ENCODE measurements at places on chromosomes 13 and 19. TPM values are rescaled to one million over a fixed set of nuclear protein-coding genes. Genes with fewer than 3 reads are reported as not detected.

DNA sequence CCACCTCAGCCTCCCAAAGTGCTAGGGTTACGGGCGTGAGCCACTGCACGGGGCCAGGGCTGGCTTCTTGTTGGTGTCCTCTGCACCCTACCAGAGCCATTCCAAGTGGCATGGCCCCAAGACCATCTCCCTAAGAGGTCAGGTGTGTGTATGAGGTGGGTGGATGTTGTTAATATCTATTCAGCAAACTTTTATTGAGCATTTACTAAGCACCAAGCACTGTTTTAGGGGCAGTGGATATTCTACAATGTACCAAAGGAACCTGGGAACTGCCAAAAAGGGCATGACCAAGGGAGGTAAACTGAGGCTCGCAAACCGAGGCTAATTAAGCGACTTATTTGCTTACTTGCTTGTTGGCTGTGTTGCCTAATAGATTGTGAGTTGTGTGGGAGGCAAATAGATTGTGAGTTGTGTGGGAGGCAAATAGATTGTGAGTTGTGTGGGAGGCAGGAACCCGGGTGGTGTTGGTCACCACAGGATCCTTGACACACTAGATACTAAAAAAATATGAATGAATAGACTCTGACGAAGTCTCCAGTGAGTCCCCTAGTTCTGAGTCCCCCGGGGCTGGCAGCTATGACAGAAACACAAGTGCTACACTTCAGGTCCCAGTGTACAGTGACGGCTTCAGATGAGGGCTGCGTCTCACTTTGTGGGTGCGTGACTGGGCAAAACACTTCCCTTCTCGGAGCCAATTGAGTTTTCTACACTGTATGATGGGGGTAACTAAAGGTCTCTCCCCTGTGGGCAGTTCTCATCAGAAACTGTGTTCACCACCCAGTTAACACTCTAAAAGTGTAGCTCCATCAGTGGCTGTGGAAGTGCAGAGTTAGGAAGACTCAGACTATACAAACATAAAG lies 5.0 kb upstream of the BICRA start:
- H3K4me3 ChIP-seq: no peak overlapping the region
- H3K36me3 ChIP-seq: peaks cover 13% of the 10 kb centered on the region
- H3K4me1 ChIP-seq: peaks cover 18% of the 10 kb centered on the region
- no peak for DNase-seq
- no peaks in the 10 kb centered on the region for H3K27me3 ChIP-seq
- no peak overlapping the region for H3K27ac ChIP-seq

LRG1 gene
- not detected for total RNA-seq

- peaks cover 8% of the 10 kb centered on the region for H3K27me3 ChIP-seq
- H3K27ac ChIP-seq: no peak overlapping the region
- H3K4me3 ChIP-seq: no peak overlapping the region
- H3K4me1 ChIP-seq: no peaks in the 10 kb centered on the region
- no peaks in the 10 kb centered on the region for H3K36me3 ChIP-seq
- no peak for DNase-seq
Measured at GRCh38 chr19:29537601-29538000, 11.8 kb downstream of the VSTM2B start.

GRCh38 chr19:4009990-4010807 lies 2.7 kb downstream of the PIAS4 start:
- no peaks in the 10 kb centered on the region for H3K36me3 ChIP-seq
- peaks cover 4% of the 10 kb centered on the region for H3K27me3 ChIP-seq
- no peak for DNase-seq
- H3K4me1 ChIP-seq: peaks cover 19% of the 10 kb centered on the region
- peak overlapping the region; percentile 88 for H3K4me3 ChIP-seq
- H3K27ac ChIP-seq: no peak overlapping the region

GRCh38 chr13:33087790-33088189 lies 71.6 kb downstream of the KL start:
- H3K27ac ChIP-seq: no peak overlapping the region
- H3K4me3 ChIP-seq: no peak overlapping the region
- no peaks in the 10 kb centered on the region for H3K36me3 ChIP-seq
- H3K27me3 ChIP-seq: peaks cover 16% of the 10 kb centered on the region
- DNase-seq: no peak
- peaks cover 38% of the 10 kb centered on the region for H3K4me1 ChIP-seq

RASAL3 gene
- not detected for total RNA-seq

GRCh38 chr19:2648528-2648937 lies 54.0 kb downstream of the GNG7 start:
- H3K36me3 ChIP-seq: no peaks in the 10 kb centered on the region
- H3K4me1 ChIP-seq: no peaks in the 10 kb centered on the region
- H3K4me3 ChIP-seq: no peak overlapping the region
- H3K27me3 ChIP-seq: peaks cover 13% of the 10 kb centered on the region
- peak; percentile 66 for DNase-seq

DNA sequence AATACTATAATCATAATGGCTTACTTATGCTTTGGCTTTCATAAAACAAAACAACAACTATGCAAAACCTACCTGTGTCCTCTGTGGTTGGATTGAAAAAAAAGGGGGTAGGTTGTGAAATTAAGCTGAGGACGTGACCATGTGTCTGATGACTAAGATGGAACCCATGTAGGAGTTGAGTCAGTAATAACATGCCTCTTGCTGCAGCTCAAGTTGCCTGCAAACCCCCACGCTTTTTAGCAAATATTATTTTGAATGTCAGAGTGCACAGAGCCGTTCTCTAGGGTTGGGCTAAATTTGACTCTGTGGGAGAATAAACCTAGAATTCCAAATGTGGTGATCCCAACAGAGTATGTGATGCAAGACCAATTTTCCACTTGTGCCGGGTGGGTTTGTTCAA lies 209.3 kb downstream of the KCNRG start:
- H3K36me3 ChIP-seq: no peaks in the 10 kb centered on the region
- H3K27ac ChIP-seq: no peak overlapping the region
- no peak overlapping the region for H3K4me3 ChIP-seq
- DNase-seq: no peak
- H3K27me3 ChIP-seq: peaks cover 25% of the 10 kb centered on the region
- H3K4me1 ChIP-seq: no peaks in the 10 kb centered on the region

DNA sequence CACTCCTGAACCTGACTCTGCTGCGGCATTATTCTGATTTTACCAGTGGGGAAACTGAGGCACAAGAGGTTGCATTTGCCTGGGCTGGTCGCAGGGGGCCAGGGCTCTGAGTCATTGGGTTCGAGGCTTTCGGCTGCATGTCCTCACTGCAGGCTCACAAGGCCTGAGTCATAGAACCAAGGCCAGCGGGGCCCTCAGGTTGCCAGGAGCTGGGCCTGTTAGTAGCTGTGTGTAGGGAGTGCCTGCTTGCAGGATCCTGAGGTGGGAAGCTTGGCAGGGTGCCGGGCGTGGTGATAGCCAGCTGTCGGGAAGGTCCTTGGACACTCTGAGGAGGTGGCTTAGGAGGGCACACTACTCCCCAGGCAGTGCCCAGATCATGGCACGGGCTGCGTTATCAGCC lies 21.6 kb upstream of the F2RL3 start:
- DNase-seq: no peak
- H3K4me1 ChIP-seq: no peaks in the 10 kb centered on the region
- peaks cover 15% of the 10 kb centered on the region for H3K36me3 ChIP-seq
- no peak overlapping the region for H3K4me3 ChIP-seq

GRCh38 chr13:112686987-112687386 lies 2.9 kb upstream of the ATP11A start:
- peaks cover 9% of the 10 kb centered on the region for H3K4me1 ChIP-seq
- no peak overlapping the region for H3K27ac ChIP-seq
- H3K27me3 ChIP-seq: peaks cover 6% of the 10 kb centered on the region
- no peaks in the 10 kb centered on the region for H3K36me3 ChIP-seq

GRCh38 chr13:90222758-90223157 lies 1124.7 kb upstream of the MIR17HG start:
- no peak overlapping the region for H3K27ac ChIP-seq
- H3K27me3 ChIP-seq: no peaks in the 10 kb centered on the region
- no peaks in the 10 kb centered on the region for H3K4me1 ChIP-seq
- no peak overlapping the region for H3K4me3 ChIP-seq
- DNase-seq: no peak

CYP4F12 gene
- not detected for total RNA-seq

- H3K36me3 ChIP-seq: peaks cover 11% of the 10 kb centered on the region
- DNase-seq: no peak
- H3K4me1 ChIP-seq: peaks cover 43% of the 10 kb centered on the region
- H3K27ac ChIP-seq: peak overlapping the region; percentile 93
- H3K4me3 ChIP-seq: peak overlapping the region; percentile 89
Measured at GRCh38 chr19:45468159-45468651, 409 bp downstream of the FOSB start.

DNA sequence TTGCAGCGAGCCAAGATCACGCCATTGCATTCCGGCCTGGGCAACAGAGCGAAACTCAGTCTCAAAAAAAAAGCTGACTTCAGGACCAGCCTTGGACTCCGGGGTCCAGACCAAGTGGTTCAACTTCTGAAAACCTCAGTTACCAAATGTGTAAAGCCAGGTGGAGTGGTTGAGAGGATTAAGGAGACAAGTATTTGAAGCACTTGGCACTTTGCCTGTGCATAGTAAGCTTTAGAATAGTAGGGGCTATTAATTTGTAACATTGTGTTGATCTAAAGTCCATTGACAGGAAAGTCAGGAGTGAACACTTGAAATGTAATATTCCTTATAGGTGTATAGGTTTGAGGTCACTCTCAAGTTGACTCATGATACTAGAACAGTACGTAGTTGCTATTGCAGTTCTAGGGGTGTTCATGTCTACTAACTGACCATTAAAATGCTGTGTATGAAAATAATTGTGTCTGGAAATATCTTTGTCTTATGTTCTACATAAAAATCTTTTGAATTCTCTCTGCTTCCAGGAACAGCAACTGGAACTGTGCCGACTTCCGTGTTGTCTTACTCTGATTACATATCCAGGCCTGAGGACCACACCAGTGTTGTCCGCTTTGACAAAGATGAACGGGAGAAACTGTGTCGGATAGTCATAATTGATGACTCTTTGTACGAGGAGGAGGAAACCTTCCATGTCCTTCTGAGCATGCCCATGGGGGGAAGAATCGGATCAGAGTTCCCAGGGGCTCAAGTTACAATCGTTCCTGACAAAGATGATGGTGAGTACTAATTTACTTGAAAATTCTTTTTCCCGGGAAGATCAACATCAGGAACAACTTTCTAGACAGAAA lies 97.4 kb downstream of the FREM2 start:
- no peak for DNase-seq
- no peak overlapping the region for H3K4me3 ChIP-seq
- H3K36me3 ChIP-seq: peaks cover 4% of the 10 kb centered on the region
- no peaks in the 10 kb centered on the region for H3K4me1 ChIP-seq

TINCR gene
- total RNA-seq: 0.27 TPM

- no peaks in the 10 kb centered on the region for H3K27me3 ChIP-seq
- no peaks in the 10 kb centered on the region for H3K36me3 ChIP-seq
- no peak for DNase-seq
- H3K4me3 ChIP-seq: peak within 1 kb of the TSS; percentile 73
- H3K4me1 ChIP-seq: peaks cover 50% of the 10 kb centered on the region
Measured at GRCh38 chr19:12774588-12775555, at the start of gene HOOK2. Gene HOOK2 (minus strand): TSS chr19:12775552. CDS start chr19:12775449, 103 bp downstream.

ZNF527 gene
- 3.0 TPM for total RNA-seq

STAP2 gene
- total RNA-seq: 2.7 TPM

DNA sequence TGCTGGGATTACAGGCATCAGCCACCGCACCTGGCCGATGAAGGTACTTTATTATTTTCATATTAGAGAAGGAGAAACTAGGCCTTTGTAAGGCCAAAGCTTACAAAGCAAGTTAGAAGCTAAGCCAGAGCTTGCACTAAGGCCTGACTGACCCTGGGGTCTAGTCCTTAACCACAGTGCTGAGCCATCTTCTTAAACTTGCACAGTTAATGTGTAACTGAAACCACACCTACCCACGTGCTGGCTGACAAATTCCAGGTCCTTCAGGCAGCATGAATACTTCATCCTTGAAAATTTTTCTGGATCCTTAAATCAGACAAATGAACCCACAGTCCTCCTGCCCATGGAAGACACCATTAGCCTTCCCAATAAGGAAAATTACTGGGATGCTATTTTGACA lies 880.6 kb downstream of the UQCRFS1 start:
- H3K27ac ChIP-seq: no peak overlapping the region
- DNase-seq: no peak
- 0 out of 2 replicates have a peak, but pooled peaks cover 4% of the 10 kb centered on the region for H3K36me3 ChIP-seq
- no peak overlapping the region for H3K4me3 ChIP-seq
- no peaks in the 10 kb centered on the region for H3K27me3 ChIP-seq
- no peaks in the 10 kb centered on the region for H3K4me1 ChIP-seq

All from HFFc6 (cell line).